Activated CD4-positive, alpha-beta T cell treated with anti-CD3 and anti-CD28 coated beads, Interleukin-2, amount 50 U/mL, for 48 hours (primary cell): ENCODE measurements at places on chromosomes 12 and 14.

DNA sequence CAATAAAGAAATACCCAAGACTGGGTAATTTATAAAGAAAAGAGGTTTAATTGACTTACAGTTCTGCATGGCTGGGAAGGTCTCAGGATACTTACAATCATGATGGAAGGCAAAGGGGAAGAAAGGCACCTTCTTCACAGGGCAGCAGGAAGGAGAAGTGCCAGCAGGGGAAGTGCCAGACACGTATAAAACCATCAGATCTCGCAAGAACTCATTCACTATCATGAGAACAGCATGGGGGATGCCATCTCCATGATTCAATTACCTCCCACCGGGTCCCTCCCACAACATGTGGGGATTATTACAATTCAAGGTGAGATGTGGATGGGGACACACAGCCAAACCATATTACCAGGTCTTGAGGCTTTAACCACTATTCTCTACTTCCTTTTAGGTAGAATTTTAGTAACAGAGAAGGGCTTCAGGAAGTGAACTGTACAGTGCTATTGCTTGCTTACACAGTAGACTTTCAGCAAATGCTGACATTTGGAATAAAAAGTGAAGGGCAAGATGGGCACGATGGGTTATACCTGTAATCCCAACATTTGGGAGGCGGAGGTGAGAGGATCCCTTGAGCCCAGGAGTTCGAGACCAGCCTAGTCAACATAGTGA, 40.8 kb upstream of the OR4E1 start:
- no peak for DNase-seq

GRCh38 chr12:29616664-29617406, 119.3 kb upstream of the OVCH1 start:
- no peak for DNase-seq

- no peak for DNase-seq
Observed at GRCh38 chr14:68409387-68409786, 383.5 kb downstream of the ZFP36L1 start.

- DNase-seq, result no peak
Observed at GRCh38 chr12:91222746-91223145, 40.1 kb upstream of the DCN start.

GRCh38 chr14:39884091-39884490, 451.9 kb upstream of the FBXO33 start:
- DNase-seq, result no peak

- no peak for DNase-seq
Observed at GRCh38 chr12:47886510-47887240, 18.1 kb downstream of the VDR start.

GRCh38 chr14:23154964-23155587, 28.4 kb downstream of the SLC7A8 start:
- DNase-seq, result no peak

- DNase-seq, result no peak
Observed at GRCh38 chr12:15411842-15412241, 89.5 kb downstream of the PTPRO start.

- DNase-seq, result no peak
Observed at GRCh38 chr14:21059842-21060613, 2.4 kb downstream of the RNASE8 start.

- DNase-seq, result no peak
Observed at GRCh38 chr12:81340910-81341309, 263.0 kb downstream of the ACSS3 start.

DNA sequence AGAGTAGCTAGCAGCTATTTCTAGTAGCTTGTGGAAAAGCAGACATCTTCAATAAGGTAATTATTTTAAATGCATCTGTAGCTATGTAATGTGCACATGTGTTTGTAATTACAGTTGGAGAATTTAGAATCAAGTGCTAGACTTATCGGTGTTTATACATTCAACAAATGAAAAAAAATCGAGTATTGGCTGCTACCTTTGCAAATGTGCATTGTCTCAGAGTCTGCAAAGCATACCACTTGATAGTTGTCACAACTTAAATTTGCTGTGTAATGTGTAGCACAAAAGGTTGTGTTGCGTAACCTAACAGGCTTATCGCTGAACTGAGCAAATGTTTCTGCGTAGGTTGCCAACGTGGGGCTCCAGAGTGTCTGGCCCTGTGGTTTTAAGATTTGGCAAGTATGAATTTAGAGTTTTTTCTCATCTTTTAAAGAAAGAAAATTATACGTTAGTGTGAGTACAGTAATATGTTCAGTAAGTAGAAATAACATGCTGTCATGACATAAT, 44.3 kb downstream of the TMTC2 start:
- no peak for DNase-seq

GRCh38 chr14:61080591-61081010, 99.6 kb downstream of the SLC38A6 start:
- no peak for DNase-seq

GRCh38 chr12:13769273-13769672, 212.1 kb downstream of the GRIN2B start:
- no peak for DNase-seq

GRCh38 chr14:69044965-69045555, 66.0 kb upstream of the ACTN1 start:
- DNase-seq, result no peak

DNA sequence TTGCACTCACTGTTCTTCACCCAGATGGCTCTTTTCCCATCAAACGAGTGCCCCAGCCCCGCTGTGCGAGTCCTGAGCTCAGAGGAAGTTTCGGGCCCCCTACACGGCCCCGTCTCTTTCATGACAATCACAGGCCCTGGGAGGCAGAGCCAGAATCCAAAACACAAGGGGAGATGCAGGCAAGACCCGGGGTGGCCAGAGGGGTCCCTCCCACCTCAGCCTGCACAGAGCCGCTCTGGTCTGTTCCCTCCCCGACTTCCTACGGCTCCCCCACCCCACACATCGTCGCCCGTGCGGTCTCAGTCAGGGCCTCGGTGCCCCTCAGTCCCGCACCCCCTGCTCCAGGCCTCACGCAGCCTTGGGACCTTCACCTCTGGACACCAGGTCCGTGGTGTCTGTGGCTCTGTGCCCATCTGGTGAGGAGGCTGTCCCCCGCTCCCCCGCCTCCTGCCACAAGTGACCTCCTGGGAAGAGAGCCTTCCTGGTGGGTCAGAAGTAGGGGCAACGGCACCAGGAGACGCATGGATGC, 8.9 kb downstream of the GPR132 start:
- no peak for DNase-seq

DNA sequence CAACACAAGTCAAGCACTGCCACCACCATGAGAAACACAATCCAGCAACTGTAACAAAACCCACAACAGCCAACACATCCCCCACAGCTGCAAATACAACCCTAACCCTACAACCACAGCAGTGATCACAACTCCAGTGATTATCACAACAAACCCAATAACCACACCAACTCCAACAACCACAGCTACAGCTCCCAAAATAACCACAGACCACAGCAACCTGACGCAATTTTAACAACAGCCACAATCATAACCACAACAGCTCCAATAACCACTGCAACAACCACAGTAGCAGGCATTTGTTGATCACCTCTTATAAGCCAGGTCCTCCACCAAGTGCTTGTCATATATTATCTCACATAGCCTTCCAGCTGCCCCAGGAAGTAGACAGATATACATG, 42.2 kb upstream of the FAM181A start:
- no peak for DNase-seq

DNA sequence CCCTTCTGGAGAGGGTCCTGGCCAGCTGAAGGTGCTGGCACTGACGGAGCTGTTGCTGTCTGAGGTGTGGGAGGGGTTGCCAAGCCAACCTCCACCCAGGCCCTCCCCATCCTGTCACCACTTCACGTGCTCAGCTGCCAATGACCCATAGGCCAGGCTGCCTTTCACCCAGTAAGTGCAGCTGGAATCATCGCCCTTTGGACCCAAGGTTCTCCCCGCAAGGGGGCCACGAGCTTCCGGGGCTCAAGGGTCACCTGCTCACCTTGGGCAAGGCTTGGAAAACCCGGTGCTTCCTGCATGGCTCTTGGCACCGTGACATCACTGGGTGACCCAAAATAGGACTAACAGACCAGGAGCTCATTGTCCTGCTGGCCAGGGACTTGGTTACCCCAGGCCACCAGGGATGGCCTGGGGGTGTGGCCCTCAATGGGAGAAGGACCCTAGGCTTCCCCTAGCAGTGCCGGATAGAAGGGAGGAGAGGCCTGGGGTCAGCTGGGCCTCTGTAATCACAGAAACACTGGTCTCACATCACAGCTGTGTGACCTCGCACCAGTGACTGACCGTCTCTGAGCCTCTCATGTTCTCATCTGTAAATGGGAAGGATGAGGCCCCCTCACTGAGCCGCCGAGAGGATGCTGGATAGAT, 51.3 kb downstream of the CCDC85C start:
- DNase-seq, result no peak
